ENCODE measurements at places on chromosomes 5 and 9.

GRCh38 chr5:99949969-99950524, 585.1 kb upstream of the FAM174A start:
- no peak for DNase-seq

DNA sequence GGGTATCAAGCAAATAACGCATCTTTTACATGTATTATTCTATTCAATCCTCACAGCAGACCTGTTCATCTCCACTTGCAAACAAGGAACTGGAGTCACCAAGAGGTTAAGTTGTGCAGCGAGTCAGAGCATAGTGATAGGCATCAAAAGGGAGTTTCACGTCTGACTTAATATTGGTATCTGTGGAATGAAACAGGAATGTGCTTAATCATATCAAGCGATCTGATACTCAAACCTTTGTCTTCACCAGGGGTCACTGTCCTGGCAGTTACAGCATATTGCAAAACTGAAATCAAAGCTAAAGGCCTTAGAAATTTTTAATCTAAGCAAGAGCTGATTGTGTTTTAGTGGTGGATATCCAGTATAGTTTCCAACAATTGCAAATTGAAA, 271.6 kb downstream of the PLK2 start:
- DNase-seq, result no peak

DNA sequence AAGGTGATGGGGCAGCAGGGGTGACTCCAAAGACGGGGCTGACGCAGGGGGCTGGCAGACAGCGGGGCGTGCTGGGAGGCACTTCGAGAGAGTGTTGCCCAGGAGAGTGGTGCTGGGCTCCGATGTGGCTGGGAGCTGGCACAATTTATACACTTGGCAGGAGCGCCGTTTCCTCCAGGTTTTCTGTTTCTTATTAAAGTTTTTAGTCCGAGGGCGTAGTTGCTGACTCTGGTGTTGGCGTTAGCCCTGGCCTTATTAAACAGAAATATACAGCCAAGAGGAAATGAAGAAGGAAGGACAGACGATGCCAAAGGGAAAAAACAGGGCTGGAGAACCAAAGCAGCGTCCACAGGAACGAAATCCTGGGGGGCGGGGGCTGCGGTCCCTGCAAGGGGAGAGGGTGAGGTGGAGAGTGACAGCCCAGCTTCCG, 139.6 kb upstream of the PHYKPL start:
- DNase-seq, result no peak

GRCh38 chr9:124859803-124860581, 1.8 kb downstream of the RPL35 start:
- no peak for DNase-seq

DNA sequence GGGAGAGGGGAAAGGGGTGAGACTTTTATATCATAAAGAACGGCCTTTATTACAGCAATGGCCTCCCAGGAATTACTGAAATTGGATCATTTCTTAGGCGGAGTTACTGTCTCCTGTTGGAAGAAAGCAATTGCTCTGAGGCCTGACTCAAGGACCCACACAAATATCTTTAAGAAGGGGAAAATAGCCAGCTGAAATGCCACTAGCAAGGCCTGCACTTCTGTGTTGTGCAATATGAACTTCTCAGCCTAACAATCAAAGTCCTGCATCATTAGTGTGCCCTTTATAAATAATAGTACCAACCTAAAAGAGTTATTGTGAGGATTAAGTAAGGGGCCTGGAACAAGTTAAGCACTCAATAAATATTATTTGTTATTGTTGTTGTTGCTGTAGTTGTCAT, 30.1 kb upstream of the TRIM32 start:
- DNase-seq, result no peak

GRCh38 chr5:74285675-74286280, 354.8 kb downstream of the ENC1 start:
- DNase-seq, result no peak

GRCh38 chr5:58677650-58678049, 94.8 kb downstream of the RAB3C start:
- no peak for DNase-seq

- DNase-seq, result no peak
These were observed 29.8 kb downstream of the ANKS6 start for GRCh38 chr9:98766586-98766985.

GRCh38 chr9:133742849-133743444, 4.8 kb upstream of the SARDH start:
- DNase-seq, result no peak

DNA sequence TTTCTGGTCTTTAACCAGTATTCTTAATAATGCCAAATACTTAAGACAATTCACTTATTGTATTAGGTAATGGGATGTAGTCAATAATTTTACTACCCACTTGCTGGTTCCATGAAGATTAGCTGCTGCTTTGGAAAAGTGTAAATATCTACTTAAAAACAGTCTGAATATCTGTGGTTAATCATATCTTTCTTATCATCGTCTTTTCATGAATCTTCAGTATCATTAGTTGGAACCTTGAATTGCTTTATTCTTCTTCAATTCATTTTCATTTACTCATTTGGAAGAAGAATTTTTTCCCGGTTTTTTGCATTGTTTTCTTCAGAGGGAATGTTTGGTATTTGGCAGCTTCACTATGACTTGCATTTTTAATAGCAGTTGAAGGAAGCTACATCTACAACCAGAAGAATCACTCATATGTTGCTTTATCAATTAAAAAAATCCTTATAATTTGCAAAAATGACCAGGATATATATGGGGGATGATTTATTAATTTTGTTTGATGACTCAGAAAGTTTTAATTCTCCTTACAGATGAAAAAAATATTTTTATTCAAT, 1398.3 kb upstream of the CDH6 start:
- DNase-seq, result no peak

- DNase-seq, result no peak
These were observed 53.9 kb downstream of the RAI14 start for GRCh38 chr5:34709861-34710673.

GRCh38 chr5:135041145-135041587, 7.1 kb upstream of the PITX1 start:
- DNase-seq, result no peak

GRCh38 chr5:98513380-98513779, 260.1 kb upstream of the RGMB start:
- DNase-seq, result no peak

GRCh38 chr9:123058834-123059233, 25.4 kb downstream of the GPR21 start:
- no peak for DNase-seq

- DNase-seq, result no peak
These were observed 7.6 kb downstream of the ARPC5L start for GRCh38 chr9:124869466-124869985.

DNA sequence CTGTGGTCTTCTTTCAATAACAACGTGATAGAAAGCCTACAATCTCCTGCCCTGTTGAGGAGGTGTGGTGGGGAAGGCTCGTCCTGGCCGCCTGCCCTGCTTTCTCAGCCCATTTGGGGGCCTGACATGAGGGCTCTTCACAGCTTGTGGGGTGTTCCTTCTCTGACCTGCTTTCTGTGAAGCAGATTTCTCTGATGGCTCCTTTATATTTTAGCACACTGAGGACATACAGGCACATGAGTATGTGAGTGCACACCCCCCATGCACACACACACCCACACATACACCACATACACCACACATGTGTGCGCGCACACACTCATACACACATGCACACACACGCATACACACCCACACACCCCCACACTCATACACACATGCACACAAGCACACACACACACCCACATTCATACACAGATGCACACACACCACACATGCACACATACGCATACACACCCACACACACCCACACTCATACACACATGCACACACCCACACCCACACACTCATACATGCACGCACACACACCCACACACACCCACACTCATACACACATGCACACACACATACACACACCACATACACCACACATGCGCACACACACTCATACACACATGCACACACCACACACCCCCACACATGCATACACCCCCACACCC, 117.5 kb downstream of the COL5A1 start:
- DNase-seq, result no peak

DNA sequence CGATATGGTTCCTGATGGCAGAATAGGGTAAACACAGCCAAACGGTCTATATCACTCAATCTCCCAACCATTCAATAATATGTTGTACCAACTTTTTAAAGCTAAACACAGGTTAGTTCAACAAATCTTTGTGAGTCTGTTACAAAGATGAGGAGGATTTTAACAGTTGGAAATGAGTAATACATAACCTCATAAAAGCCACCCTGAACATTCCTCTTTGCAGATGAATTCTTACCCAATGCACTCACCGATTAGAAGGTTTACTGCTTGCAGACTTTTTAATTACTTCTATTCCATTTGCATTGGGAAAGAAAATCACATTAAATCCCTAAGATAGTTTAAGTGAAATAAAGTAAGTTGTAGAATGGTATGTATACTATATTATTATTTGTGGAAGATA, 23.3 kb upstream of the TRMT10B start:
- DNase-seq, result no peak

DNA sequence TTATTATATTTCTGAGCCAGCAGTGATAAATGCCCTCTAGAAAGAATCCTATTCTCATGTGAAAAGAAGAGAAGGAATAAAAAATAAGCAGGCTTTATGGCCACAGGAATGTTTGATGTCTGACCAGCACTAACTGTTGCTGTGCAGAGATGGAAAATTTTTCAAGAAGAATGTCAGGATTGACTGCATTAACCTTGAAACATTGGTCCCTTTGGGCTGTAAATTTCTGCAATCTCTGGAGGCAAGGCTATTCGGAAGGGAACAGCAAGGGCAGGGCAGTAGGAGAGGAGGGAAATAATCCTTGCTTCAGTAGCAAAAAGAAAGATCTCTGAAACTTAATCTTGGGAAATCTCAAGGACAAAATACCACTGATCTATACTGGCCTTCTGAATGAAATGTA, 415.2 kb downstream of the DNAH5 start:
- DNase-seq, result no peak
